ENCODE measurements at places on chromosomes 3 and 15.

GRCh38 chr15:36208868-36209582 lies 370.4 kb upstream of the CDIN1 start:
- no peak for DNase-seq

- DNase-seq = no peak
Observed at GRCh38 chr3:110664148-110664547, 407.5 kb upstream of the NECTIN3 start.

DNA sequence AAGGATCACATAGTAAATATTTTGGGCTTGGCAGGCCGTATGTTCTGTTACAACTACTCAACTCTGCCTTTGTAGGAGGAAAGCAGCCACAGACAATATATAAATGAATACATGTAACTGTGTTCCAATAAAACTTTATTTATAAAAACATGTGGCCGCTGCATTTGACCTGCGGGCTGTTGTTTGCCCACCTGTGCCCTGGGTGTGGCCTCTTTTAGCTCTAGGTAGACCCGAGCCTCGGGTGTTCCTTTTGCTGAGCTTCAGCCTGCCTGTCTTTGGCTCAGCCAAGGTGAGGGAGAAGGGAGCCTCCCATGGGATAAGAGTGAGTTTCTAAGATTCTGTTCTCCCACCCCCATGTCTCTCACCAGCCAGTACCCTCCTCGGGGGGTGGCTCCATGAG lies 5.6 kb downstream of the FAM3D start:
- no peak for DNase-seq

DNA sequence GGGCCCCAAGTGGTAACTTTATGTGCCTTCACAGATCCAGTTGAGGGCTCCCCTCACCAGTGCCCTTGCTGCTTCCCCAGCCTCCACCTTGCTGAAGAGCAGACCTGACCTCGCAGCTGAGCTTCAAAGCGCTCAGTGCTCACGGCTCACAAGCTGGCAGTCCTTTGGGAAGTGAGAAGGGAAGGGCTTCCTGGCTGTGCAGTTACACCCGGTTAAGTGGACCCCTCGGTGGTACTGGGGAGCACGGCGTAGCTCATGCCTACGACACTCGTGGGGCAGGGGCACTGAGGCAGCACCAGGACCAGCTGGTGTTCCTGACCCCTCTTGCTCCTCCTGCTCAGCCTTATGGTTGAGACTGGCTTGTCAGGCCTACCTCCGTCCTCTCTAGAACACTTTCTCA lies 629.0 kb upstream of the TBL1XR1 start:
- no peak for DNase-seq

DNA sequence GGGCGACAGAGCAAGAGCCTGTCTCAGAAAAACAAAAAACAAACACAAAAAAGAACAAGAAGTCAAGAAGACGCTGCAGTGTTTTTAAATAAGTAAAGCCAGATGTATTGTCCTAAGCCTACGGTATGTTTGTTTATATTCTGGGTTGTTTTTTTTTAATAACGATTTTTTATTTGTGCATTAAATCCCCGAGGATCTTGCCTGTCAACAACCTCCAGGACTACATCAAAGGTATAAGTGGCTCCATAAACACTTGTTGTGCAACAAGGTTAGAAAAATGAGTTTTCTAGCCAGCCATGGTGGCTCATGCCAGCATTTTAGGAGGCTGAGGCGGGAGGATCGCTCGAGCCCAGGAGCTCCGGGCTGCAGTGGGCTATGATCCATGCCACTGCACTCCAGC lies 26.1 kb downstream of the ITGB5 start:
- no peak for DNase-seq

DNA sequence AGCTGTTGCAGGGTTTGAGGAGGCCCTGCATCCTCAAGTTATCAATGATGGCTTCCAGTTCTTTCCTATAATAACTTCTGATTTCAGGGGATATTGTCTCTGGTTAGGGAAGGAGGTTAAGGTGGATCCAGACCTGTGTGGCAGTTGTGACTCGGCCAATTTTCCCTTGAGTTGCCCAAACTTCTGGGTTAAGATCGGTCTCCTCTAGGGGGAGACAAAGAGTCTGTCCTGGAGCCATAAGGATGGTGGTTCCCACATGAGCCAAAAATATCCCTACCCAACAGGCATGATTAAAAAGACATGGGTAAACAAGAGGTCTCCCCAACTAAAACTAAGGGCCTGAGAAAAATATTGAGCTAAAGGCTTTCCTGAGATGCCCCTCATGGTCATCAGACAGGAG lies 227.5 kb upstream of the MDFIC2 start:
- no peak for DNase-seq

DNA sequence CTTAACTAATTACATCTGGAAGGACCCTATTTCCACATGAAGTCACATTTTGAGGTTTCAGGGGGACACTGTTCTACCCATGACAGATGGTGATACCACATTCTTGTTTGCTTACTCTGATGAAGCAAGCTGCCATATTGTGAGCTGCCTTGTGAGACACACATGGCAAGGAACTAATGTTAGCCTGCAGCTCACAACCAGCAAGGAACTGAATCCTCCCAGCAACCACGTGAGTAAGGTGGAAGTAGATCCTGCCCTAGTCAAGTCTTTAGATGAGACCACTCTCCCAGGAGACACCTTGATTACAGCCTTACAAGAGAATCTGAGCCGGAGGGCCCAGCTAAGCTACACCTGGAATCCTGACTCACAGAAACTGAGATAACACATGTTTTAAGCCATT lies 160.1 kb downstream of the PDE8A start:
- DNase-seq = peak; percentile 45

DNA sequence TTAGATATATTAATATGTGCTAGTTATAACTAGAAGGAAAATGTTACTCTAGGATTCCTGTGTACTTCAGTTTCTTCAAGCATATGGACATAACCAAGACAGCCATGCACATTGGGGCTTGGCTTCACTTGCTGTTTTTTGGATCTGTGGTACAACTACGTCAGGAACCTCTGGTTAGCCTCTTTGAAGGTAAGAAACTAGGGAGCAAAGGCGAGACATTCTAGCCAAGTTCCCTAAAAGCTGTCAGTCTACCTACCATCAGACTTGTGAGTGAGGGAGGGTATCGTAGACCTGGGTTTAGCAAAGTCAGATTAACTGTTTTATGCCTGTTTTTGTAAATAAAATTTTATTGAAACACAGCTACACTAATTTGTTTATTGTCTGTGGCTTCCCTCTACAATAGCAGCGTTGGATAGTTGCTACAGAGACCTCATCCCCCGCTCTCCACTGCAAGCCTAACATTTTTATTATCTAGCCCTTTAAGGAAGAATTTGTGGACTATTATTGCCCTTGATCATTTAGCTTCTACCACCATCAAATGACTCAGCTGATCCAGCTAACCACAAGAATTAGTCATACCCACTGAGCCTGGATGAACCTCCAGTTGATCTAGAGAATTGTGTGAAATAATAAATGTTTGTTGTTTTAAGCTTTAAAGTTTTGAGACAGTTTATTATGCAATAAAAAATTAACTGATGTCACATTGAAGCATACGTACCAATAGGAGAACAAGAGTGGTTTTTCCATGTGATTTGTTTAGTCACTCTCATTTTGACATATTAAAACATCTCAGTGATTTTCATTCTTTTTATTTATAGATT lies 58.1 kb downstream of the RSRC1 start:
- DNase-seq = no peak

GRCh38 chr15:75727851-75728715 lies 15.4 kb upstream of the CSPG4 start:
- DNase-seq = peak; percentile 26

DNA sequence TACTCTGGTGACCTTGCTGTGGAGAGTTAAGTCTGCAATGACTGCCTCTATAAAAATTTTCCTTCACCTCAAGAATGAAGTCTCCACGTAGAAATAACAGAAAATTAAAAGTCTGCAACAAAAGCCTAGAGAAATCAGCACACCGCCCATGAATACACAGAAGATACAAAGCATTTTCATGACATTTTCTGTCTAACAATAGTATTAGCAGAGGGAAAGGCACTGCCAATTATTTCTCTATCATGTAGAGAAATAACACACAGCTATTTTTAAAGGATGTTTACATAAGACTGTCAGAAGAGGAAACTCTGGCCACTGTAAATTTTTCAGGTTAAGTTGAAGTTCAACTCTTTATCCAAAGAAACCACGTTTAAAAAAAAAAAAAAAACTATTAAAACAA lies 80.8 kb downstream of the GSK3B start:
- DNase-seq = no peak

DNA sequence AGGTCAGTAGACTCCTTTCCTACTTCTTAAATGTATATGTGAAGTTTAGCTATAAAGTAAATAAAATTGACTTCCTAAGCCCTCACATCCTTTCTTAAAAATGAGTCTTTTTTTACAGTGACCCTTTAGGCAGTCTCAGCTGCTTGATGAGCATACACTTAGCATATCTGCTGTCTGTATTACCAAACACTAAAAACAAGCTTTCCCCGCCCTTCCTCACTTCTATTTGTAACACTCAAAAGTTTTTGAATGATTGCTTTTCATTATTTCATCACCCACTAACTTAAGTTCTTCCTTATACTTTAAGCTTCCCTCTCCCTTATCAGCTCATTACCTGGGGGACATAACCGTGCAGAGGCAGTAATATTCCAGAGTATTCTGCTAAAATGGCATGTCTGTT lies 89.4 kb downstream of the PLOD2 start:
- no peak for DNase-seq

DNA sequence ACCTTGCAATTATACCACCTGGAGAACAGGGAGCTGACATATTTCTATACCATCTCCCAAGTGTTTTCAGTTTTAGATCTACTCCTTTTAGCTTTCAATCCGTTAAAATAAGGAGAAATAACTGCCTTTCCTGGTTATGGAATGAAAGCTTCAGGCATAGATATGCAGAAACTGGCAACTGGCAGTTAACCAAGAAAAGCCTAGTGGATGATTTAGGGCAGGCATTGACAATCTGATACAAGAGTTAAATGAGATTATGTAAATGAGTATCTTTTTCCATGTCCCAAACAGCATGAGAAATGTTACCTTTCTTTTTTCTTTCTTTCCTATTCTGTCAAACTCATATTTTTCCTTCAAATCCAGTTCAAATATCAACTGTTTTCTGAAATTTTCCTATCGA lies 689.1 kb upstream of the DPPA4 start:
- no peak for DNase-seq

- DNase-seq = no peak
Observed at GRCh38 chr15:96276438-96277210, 53.9 kb upstream of the NR2F2 start.

Data from NCI-H1694 (cell line).